ENCODE measurements at places on chromosomes 12 and 14. TPM values are rescaled to one million over a fixed set of nuclear protein-coding genes. Genes with fewer than 3 reads are reported as not detected.

DNA sequence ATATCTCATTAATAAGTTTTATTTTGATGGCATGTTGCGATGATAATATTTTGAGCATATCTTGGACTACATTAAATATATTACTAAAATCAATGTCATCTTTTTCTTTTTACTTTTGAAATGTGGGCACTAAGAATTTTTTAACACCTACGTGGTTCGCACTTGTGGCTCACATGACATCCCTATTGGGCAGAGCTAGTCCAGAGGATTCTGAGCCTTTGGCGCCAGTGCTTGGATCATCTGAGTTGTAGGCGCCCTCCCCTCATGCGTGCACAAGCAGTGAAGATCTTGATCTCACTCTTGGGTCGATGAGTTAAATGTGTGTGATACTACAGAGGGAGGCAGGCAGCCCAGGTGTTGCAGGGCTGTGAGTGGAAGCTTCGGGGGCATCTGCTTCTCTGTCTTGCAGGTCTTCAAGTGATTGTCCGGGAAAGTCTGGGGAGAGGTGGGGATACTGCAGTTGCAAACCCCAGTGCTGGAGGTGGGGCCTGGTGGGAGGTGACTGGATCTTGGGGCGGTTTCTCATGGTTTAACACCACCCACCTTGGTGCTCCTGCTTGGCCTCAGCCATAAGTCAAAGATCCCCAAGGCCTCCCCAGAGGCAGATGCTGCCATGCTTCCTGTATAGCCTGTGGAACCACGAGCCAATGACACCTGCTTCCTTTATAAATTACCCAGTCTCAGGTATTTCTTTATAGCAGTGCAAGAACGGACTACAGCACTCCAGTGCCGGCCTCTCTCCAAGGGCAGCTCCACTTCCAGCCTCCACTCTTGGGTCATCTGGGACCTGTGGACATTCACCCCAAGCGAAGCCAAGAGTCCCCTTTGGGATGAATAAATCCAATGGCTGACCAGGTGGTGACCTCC lies 46.1 kb upstream of the PPP2R5C start:
- no peak for DNase-seq
- H3K27me3 ChIP-seq = no peaks in the 10 kb centered on the region
- H3K36me3 ChIP-seq = no peaks in the 10 kb centered on the region
- H3K4me3 ChIP-seq = no peak overlapping the region

- no peaks in the 10 kb centered on the region for H3K36me3 ChIP-seq
- H3K4me3 ChIP-seq = no peak overlapping the region
- DNase-seq = no peak
- H3K27ac ChIP-seq = no peak overlapping the region
- H3K27me3 ChIP-seq = no peaks in the 10 kb centered on the region
Measured at GRCh38 chr14:77407158-77407557, 16.2 kb downstream of the NOXRED1 start.

GRCh38 chr12:7123806-7124522 lies 4.7 kb downstream of the RBP5 start:
- H3K36me3 ChIP-seq = no peaks in the 10 kb centered on the region
- no peak overlapping the region for H3K4me3 ChIP-seq
- H3K27me3 ChIP-seq = no peaks in the 10 kb centered on the region
- no peak for DNase-seq

DNA sequence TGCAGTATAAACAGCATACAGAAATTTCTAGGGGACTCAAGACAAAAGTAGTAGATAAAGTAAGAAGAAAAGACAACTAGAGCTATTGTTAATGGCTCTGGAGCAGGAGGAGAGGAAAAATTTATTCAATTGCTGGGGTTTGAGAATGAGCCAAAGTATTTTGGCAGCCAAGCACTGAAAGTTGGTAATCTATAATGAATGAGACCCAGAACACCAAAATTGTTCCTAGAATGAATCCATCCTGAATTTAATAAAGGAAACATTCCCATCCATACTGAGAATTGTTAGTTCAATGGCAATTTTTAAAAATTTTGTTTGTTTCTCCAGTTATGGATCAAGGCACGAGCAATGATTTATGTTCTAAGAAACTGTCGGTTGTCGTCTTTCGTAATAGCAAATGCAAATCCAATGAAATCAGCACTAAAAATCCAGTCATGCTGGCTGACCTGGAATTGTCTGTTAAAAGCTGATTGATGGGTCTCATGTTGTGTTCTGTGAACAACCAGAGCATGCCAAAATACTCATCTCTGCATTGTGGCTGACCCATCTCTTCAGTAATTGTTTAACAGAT lies 170.9 kb upstream of the LMNTD1 start:
- H3K27me3 ChIP-seq = no peaks in the 10 kb centered on the region
- no peaks in the 10 kb centered on the region for H3K36me3 ChIP-seq
- DNase-seq = no peak
- H3K4me1 ChIP-seq = no peaks in the 10 kb centered on the region
- H3K27ac ChIP-seq = no peak overlapping the region
- H3K4me3 ChIP-seq = no peak overlapping the region

DNA sequence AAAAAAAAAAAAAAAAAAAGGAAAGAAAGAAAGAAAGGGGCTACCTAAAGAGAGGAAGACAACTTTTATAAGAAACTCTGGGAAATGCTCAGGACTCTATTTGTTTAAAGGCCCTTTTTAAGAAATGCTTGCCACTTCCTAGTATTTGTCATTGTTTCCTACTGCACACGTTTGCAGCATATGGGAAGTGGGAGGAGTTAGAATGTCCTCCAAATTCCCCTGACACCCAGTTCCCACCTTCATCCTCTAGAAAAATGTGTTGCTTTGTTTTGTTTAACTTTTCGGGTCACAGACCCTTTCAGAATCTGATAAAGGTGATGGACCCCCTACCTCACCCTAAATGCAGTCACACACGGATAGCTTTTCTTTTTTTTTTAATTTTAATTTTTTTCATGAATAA lies 40.8 kb downstream of the NINJ2 start:
- no peak for DNase-seq
- peaks cover 27% of the 10 kb centered on the region for H3K4me1 ChIP-seq
- H3K27me3 ChIP-seq = no peaks in the 10 kb centered on the region
- H3K36me3 ChIP-seq = no peaks in the 10 kb centered on the region

- H3K4me1 ChIP-seq = no peaks in the 10 kb centered on the region
- no peak overlapping the region for H3K4me3 ChIP-seq
Measured at GRCh38 chr14:72664651-72665050, 229.2 kb downstream of the DPF3 start.

- H3K4me3 ChIP-seq = no peak overlapping the region
- peaks cover 27% of the 10 kb centered on the region for H3K4me1 ChIP-seq
- H3K27me3 ChIP-seq = no peaks in the 10 kb centered on the region
- no peaks in the 10 kb centered on the region for H3K36me3 ChIP-seq
- no peak overlapping the region for H3K27ac ChIP-seq
Measured at GRCh38 chr12:6234214-6234613, 34.0 kb downstream of the CD9 start.

DNA sequence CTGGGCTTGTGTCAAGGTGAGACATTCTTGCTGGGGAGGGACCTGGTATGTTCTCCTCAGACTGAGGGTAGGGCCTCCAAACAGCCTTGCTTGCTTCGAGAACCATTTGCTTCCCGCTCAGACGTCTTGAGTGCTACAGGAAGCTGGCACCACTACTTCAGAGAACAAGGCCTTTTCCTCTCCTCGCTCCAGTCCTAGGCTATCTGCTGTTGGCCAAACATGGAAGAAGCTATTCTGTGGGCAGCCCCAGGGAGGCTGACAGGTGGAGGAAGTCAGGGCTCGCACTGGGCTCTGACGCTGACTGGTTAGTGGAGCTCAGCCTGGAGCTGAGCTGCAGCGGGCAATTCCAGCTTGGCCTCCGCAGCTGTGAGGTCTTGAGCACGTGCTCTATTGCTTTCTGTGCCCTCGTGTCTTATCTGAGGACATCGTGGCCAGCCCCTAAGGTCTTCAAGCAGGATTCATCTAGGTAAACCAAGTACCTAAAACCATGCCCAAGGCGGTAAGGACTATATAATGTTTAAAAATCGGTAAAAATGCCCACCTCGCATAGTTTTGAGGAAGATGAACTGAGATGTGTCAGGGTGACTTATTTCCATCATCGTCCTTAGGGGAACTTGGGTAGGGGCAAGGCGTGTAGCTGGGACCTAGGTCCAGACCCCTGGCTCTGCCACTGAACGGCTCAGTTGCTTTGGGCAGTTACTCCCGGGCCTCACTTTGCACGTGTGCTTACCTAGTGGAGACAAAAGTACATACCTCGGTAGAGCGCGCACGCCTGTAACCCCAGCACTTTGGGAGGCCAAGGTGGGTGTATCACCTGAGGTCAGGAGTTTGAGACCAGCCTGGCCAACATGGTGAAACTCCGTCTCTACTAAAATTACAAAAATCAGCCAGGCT lies 4.3 kb downstream of the GAPDH start:
- no peak overlapping the region for H3K4me3 ChIP-seq
- peaks cover 67% of the 10 kb centered on the region for H3K4me1 ChIP-seq
- peaks cover 31% of the 10 kb centered on the region for H3K36me3 ChIP-seq
- DNase-seq = no peak
- H3K27ac ChIP-seq = no peak overlapping the region
- no peaks in the 10 kb centered on the region for H3K27me3 ChIP-seq

GRCh38 chr12:60075091-60075490 lies 479.3 kb downstream of the SLC16A7 start:
- no peaks in the 10 kb centered on the region for H3K36me3 ChIP-seq
- no peak for DNase-seq
- H3K27me3 ChIP-seq = no peaks in the 10 kb centered on the region
- no peak overlapping the region for H3K4me3 ChIP-seq

- H3K4me1 ChIP-seq = peaks cover 39% of the 10 kb centered on the region
- no peaks in the 10 kb centered on the region for H3K36me3 ChIP-seq
- no peaks in the 10 kb centered on the region for H3K27me3 ChIP-seq
- H3K27ac ChIP-seq = no peak overlapping the region
- no peak overlapping the region for H3K4me3 ChIP-seq
Measured at GRCh38 chr12:11655842-11656241, 6.4 kb downstream of the ETV6 start.

DNA sequence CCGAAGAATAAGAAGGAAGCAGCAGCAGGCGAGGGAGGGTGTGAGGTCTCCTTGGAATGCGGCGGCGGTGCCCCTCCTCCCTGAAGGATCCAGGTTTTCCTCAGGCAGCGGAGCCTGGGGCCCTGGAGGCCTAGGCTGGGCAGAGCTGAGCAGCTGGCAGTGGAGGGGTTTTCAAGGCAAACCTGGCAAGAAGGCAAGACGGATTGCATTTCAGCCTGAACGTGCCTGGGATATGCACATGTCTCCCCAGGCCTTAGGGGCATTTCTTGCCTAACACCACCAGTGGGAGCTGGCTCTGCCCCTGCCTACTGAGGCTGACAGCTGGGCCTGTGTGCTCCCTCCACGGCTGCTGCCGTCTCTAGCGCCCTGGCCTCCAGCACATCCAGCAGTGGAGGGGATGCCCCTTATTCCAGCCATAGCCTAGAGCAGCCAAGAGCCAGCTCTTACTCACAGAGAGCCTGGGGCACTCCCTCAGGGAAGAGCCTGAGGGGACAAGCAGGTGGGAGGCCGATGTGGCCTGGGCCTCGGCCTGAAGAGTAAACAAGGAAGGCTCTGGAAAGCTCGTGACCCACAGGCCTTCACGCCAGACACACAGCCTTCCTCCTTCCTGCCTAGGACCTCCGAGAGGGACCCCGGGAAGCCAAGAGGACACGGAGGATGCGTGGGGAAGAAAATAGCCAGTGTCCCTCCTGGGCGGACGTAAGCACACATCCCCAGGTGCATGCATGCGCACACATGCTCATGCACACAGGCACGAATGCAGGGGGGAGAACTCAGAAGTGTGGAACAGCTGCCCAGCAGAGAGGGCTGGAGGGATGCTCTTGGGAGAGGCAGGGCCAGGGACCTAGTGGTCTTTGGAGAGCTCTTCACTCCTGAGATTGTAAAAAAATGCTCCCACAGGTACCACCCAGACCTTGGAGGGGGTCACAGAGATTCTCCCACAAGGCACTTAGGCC lies 23.0 kb upstream of the EIF2B2 start:
- H3K4me1 ChIP-seq = no peaks in the 10 kb centered on the region
- DNase-seq = no peak
- no peaks in the 10 kb centered on the region for H3K36me3 ChIP-seq
- H3K27ac ChIP-seq = no peak overlapping the region
- no peak overlapping the region for H3K4me3 ChIP-seq
- H3K27me3 ChIP-seq = no peaks in the 10 kb centered on the region

- no peak overlapping the region for H3K27ac ChIP-seq
- H3K4me3 ChIP-seq = no peak overlapping the region
- H3K36me3 ChIP-seq = no peaks in the 10 kb centered on the region
- no peaks in the 10 kb centered on the region for H3K27me3 ChIP-seq
- DNase-seq = no peak
- no peaks in the 10 kb centered on the region for H3K4me1 ChIP-seq
Measured at GRCh38 chr12:30964896-30965612, 38.5 kb downstream of the TSPAN11 start.

DNA sequence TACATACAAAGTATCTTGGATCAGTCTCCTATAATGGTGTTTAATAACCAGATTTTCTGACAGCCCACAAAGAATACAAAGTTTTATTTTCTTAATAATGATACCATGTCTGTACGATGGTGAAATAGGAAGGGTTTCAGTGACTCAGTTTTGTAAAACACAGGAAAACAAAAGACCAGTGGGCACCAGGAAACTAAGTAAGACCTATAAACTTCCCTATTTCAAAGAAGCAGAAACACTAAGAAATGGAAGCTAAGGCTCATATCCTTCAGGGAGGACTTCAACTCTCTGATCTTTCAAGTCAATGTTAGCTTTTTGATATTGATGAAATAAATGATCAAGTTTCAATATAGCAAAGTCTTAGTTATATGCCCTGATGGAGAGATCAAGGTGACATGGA lies 196.0 kb downstream of the DUSP6 start:
- no peaks in the 10 kb centered on the region for H3K27me3 ChIP-seq
- no peak overlapping the region for H3K4me3 ChIP-seq
- no peak for DNase-seq

DNA sequence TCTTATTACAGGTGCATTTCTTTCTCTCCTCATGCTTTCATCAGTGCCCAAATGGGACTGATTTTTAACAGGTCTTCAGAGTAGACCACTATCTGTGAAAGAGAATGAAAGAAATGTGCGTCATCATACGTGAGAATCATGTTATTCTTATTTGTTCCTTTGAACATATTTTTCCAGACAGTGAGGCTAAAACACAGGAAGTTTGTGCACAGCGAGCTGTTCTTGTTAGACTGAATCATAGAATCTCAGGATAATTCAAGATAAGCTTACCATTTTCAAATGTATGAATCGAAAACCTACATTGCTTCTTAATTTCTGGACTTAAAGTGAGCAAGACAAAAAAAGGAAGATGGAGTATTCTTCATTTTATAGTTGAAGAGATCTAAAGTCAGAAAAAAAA lies 383.1 kb downstream of the EGLN3 start:
- no peaks in the 10 kb centered on the region for H3K27me3 ChIP-seq
- no peaks in the 10 kb centered on the region for H3K4me1 ChIP-seq
- no peaks in the 10 kb centered on the region for H3K36me3 ChIP-seq
- no peak overlapping the region for H3K27ac ChIP-seq
- no peak for DNase-seq

The METTL25 gene
- total RNA-seq = 8.4 TPM

The SDR9C7 gene
- not detected for total RNA-seq

The CMA1 gene
- total RNA-seq = not detected

The KCNMB4 gene
- 0.31 TPM for total RNA-seq

The KRT81 gene
- not detected for total RNA-seq

The FAM216A gene
- 43.2 TPM for total RNA-seq

The NFE2 gene
- total RNA-seq = not detected

The SSTR1 gene
- not detected for total RNA-seq
